ENCODE measurements at places on chromosomes 16 and 17. TPM values are rescaled to one million over a fixed set of nuclear protein-coding genes. Genes with fewer than 3 reads are reported as not detected.

DNA sequence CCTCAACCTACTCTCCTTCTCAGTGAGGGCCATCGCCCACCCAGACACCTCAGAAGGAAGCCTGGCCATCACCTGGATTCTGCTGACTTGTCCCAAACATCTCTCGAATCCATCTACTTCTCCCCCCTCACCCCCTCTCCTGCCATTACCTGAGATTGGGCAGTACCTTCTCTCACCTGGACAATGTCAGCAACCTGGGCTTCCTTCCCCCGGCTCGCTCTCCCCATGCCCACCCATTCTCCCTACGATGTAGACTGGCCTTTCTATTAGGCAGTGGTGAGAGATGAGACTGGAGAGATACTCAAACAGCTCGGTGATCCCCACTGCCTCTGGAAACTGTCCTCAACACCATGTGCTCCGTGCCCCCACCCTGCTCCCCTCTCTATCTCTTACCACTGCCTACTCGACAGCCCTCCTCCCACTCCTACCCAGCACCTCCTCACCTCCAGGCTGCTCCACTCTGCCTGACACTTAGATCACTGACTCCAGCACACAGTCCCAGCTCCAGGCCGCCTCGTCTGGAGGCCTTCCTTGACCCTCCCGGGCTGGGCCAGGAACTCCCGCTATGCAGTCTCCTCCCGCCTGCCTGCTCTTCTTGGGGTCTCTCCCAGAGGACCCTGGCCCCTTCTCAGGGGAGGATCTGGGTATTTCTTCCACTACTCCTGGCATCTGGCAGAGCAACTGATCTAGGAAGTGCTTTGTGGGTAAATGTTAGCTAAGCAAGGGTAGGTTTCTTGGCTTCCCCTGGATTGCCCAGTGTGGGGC is 235.8 kb upstream of the NLRP1 start:
- no peak for DNase-seq

DNA sequence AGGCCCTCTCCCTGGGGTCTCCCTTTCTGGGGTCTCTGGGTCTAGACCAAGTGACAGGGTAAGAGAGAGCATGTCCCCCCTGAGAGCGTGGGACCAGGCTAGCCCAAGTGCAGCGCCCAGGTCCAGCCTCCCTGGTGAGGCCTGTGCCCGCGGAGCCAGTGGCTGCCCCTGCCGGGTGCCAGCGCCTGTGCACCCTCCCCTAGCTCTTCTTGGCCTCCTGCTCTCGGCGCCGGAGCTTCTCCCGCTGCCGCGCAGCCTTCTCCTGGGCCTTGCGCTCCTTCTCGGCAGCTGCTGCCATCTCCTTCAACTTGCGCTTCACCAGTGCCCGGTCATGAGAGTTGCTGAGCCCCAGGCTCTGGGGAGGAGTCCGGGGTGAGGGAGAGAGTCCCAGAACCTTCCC is 17.3 kb downstream of the SAMD14 start:
- DNase-seq = no peak

GRCh38 chr16:11114366-11115164 is 141.4 kb downstream of the SOCS1 start:
- DNase-seq = no peak

Gene GAS7
- polyA plus RNA-seq = 25.8 TPM

- DNase-seq = no peak
These were observed 243.2 kb upstream of the CIBAR2 start for GRCh38 chr16:85355515-85355837.

DNA sequence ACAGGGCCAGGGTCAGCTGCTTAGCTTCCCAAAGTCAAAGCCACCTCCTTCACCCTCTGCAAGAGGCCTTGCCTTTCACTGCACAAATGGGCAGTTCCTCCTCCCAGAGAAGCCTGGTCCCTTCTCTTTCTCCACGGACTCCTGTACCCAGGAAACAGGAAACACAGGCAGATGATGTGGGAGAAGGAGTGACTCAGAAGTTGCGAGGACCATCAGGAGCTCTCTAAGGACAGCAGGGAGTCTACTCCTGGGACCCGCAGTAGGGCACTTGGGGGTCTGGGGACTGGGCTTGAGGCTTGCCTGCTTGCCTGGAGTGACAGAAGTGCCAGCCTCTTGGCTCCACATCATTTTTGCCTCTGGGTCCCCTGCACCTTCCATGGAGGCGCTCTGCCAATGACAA is 47.4 kb upstream of the KSR1 start:
- no peak for DNase-seq
